ENCODE measurements at places on chromosomes 5 and 9. TPM values are rescaled to one million over a fixed set of nuclear protein-coding genes. Genes with fewer than 3 reads are reported as not detected.

GRCh38 chr9:113695440-113695851 is 180.7 kb upstream of the ZNF618 start:
- H3K4me1 ChIP-seq = peaks cover 9% of the 10 kb centered on the region
- no peak overlapping the region for H3K4me3 ChIP-seq
- no peak overlapping the region for H3K27ac ChIP-seq
- no peaks in the 10 kb centered on the region for H3K36me3 ChIP-seq

- no peaks in the 10 kb centered on the region for H3K27me3 ChIP-seq
- H3K27ac ChIP-seq = no peak overlapping the region
- H3K36me3 ChIP-seq = no peaks in the 10 kb centered on the region
- H3K4me3 ChIP-seq = no peak overlapping the region
These were observed 5.5 kb upstream of the ESM1 start for GRCh38 chr5:54990841-54991258.

- no peak overlapping the region for H3K4me3 ChIP-seq
- H3K4me1 ChIP-seq = peaks cover 14% of the 10 kb centered on the region
- H3K36me3 ChIP-seq = no peaks in the 10 kb centered on the region
- H3K27ac ChIP-seq = no peak overlapping the region
- H3K27me3 ChIP-seq = peaks cover 2% of the 10 kb centered on the region
- peak; percentile 73 for DNase-seq
These were observed 314.4 kb downstream of the GADD45G start for GRCh38 chr9:89919171-89919681.

Gene NSG2
- total RNA-seq = not detected

- no peaks in the 10 kb centered on the region for H3K27me3 ChIP-seq
- H3K27ac ChIP-seq = no peak overlapping the region
- no peak for DNase-seq
- H3K4me1 ChIP-seq = peaks cover 7% of the 10 kb centered on the region
- no peaks in the 10 kb centered on the region for H3K36me3 ChIP-seq
These were observed 9.1 kb upstream of the HSPB3 start for GRCh38 chr5:54446379-54446732.

Gene GZMA
- total RNA-seq = 0.24 TPM

- no peak overlapping the region for H3K4me3 ChIP-seq
- no peak for DNase-seq
- H3K27ac ChIP-seq = no peak overlapping the region
- H3K4me1 ChIP-seq = no peaks in the 10 kb centered on the region
- no peaks in the 10 kb centered on the region for H3K36me3 ChIP-seq
- peaks cover 9% of the 10 kb centered on the region for H3K27me3 ChIP-seq
These were observed 50.1 kb downstream of the NUDT12 start for GRCh38 chr5:103512500-103512899.

Gene CTXN3
- total RNA-seq = not detected

All from activated naive CD4-positive, alpha-beta T cell treated with anti-CD3 and anti-CD28 coated beads for 36 hours (primary cell).